ENCODE measurements at places on chromosomes 11 and 22.

- no peak for DNase-seq
These were observed 35.3 kb upstream of the POU2AF1 start for GRCh38 chr11:111414267-111414931.

GRCh38 chr22:25747245-25747944 is 5.4 kb downstream of the MYO18B start:
- no peak for DNase-seq

GRCh38 chr11:112156956-112157766 is 6.7 kb downstream of the IL18 start:
- no peak for DNase-seq

DNA sequence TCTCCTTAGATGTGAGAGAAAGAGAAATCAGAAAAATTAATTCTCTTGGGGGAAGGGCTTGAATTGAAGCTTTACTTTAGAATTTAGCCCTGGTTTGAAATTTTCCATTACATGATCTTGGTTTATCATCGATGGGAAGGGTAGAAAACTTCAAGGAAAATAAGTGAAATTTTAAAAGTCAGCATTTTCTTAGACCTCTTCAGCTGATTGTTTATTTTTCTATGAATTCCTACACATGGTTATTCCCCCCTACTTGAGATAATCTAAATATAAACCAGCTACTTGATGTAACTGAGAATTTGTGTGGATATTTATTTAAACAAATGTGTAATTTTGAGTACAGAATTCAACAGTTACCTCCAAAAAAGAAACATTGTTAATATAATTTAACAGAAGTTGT is 10.9 kb downstream of the PIH1D2 start:
- no peak for DNase-seq

DNA sequence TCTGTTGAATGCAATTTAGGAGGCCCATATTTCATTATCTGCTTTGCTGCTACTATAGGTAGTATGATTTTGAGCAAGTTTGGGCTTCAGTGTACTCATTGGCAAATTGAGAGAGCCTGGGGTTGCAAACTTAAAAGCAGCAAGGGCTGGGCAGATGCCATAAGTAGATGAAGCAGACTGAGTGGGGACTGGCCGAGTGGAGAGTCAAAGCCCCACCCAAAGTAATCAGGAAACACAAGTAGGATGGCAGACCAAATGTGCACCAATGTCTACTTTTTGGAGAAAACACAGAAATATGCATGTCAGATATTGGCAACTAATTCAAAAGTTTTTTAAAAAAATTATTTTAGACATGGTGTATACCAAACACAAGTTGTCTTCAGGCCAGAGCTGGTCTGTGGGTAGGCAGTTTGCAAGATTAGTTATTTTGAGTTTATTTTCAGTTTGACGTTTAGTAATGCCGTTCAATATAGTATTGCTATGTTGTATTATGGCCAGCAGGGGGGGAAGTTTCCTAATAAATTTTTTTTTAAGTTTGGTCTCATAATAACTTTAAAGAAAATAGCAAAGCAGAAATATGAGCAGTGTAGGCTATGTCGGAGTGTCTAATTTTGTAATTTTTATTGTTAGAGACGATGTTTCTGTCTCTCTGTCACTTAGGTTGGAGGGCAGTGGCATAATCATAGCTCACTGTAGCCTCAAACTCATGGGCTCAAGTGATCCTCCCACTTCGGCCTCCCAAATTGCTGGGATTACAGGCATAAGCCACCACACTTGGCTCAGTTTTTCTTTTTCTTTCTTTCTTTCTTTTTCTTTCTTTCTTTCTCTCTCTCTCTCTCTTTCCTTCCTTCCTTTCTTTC is 105.1 kb downstream of the HIPK3 start:
- DNase-seq: peak; percentile 27

DNA sequence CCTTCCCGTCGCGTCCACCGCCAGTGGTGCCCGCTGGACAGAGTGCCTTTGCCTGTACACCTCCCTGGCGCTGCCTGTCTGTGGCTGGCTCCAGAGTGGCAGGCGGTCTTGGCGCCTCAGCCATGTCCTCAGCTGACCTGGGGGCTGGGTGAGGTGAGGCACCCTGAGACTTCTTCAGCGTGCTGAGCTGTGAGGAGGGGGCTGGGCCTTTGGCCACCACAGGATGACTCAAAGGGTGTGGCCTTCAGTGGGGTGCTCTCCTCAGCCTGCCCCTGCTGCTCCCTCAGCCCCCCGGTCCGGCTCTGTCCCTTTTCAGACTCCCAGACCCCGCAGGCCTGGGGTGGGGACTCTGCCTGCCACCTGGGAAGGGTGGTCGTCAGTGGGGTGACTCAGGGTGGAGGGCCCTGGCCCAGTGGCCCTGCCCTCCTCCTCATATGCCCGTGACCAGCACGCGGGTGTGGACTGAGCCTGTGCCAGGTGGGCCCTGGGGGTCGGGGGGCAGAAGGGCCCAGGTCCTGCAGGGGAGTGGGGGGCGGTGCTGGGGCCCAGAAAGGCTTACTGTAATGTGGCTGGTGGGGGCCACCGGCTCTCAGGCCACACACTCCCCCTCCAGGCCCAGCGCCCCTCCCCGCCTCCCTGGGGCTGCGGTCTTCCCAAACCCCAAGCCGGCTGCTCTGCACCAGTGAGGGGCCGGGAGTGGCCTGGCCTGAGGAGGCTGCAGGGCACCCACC is 15.9 kb downstream of the CRELD2 start:
- no peak for DNase-seq

DNA sequence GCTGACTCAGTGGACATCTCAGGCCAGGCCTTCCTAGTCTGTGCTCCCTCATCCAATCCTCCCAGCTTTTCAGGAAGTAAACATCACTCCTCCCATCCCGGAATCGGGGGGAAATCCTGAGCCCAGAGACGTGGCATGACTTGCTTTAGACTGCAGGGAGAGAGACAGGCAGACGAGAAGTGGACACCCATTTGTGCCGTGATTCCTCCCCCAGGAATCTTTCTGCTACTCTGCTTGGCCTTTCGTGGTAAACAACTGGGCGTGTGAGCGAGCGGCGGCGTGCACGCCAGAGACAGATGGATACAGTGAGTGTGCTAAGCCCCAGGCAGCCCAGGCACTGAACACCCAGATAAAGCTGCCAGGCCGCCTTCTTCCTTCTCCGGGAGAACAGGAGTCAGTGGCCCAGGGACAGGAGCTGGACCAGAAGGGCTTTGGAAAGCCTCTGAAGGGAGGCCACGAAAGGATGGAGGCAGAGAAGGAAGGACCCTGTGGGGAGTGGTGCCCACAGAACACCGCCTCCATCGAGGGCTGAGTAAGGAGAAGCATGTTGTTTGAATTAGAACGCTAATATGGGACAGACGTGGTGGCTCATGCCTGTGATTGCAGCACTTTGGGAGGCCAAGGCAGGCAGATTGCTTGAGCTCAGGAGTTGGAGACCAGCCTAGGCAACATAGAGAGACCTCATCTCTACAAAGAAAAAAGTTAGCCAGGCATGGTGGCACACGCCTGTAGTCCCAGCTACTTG is 53.0 kb upstream of the PRR5 start:
- no peak for DNase-seq
